ENCODE measurements at places on chromosomes 11 and 22.

GRCh38 chr22:46777609-46777970, 15.1 kb downstream of the TBC1D22A start:
- DNase-seq, result no peak

GRCh38 chr11:116644941-116645305, 127.9 kb downstream of the BUD13 start:
- no peak for DNase-seq

DNA sequence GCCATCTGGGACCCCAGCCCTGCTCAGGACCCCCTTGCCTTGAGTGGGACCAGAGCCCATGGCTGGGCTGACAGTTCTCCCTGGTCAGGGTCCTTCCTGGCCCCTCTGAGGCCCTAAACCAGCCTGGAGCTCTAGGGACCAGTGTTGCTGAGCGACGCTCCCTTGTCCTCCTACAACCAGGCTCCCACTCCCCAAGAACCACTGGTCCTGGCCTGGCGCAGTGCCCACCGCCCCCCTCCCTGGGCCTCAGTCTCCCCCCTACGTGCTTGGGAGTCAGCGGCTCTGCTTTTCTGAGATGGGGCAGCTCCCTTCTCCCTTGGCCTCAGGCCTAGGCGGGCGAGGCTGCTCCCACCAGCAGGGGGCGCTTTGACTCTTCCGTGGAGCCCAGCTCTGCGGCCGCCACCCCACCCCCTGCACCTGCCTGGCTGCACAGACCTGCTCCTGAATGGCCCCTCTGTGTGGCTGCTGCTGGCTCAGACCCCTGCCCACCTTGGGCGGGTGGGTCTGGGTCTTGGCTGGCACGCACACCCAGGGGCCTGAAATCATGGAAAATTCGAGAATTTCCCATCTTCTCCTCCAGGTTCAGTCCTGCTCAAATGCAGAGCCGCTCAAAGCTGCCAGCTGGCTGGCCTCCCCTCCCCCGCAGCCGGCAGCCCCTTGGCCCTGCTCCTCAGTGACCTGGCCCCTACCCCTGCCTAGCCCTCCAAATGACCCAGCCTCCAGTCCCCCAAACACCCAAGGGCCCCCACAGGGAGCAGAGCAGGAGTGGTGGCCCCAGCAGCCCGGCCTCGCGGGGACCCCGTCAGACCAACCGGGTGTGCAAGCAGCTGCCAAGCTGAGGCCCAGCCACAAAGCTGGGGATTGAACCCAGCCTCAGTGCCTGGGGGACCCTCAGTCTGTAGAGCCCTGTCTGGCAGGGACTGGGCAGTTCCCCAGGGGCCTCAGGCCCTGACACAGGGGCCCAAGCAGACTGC, 9.1 kb downstream of the PRR33 start:
- DNase-seq, result no peak

GRCh38 chr11:62171261-62171723, 18.7 kb upstream of the SCGB1D1 start:
- DNase-seq, result peak; percentile 65

DNA sequence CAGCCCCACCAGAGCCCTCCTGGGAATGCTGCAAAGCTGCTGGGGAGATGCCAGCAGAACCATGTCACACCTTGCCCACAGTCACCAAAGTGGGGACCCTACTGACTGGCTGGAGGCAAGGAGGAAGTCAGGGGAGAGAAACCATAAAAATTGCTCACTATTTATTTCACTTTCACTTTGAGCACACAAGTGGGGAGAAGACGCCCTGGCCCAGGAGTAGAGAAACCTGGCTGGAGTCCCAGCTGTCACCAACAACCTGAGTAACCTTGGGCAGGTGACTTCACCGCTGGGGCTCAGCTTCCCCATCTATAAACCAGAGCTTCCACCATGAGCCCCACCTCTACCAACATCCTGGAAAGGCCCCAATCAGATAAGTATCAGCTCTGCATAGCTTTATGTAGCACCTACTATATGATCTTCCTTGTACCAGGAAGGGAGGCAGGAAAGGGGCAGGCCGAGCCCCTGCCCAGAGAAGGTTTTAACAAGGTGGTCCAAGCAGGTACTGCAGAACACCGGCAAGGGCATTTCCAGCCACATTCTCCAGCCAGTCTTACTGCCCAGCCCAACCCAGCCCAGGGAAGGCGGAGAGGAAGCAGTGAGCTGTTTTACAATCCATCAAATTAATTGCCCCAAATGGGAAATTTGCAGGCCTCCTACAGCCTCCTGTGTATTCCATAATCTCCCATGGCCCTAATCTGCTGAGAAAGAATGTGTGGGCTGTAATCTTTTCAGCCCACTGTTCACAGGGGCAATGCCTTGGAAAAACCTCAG, 27.6 kb downstream of the PLEKHA7 start:
- no peak for DNase-seq

DNA sequence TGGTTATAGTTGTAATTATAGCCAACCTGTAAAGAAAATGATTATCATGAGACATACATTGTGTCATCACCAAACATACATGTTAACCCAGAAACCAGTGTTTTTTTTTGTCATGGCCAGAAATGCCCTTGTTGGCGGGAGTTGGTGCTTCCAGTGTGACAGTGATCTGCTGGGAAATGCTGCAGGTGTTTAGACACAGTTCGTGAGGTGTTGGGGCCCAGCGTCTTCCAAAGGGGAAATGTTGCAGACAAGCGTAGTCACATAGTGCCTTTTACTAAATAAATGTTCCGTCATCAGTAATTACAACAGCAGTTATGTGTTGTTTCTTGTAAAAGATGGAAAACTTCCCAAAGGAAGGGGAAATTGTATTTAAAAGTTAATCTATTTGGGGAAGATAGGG, 92.6 kb upstream of the GAL start:
- no peak for DNase-seq

DNA sequence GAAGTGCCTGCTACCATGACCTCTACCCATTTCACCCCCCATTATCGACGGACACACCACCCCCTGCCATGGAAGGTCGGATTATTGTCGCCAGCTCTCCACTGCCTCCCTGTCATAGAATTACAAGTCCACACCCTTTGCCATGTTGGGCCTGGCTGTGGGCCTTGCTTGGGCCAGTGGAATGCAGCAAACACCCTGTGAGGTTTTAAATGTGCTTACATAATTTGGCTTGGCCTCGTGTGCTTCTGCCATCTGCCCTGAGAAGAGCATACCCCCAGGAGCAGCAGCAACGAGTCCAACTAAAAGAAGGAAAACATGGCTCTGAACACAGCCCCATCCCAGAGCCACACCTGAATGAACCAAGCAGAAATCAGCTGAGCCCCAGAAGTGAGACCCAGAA, 94.1 kb upstream of the PRDM11 start:
- no peak for DNase-seq

GRCh38 chr11:86523738-86524619, 148.4 kb downstream of the ME3 start:
- DNase-seq, result no peak
